Cerebellar cortex (tissue), 1 donor: ENCODE measurements at places on chromosomes 4 and X.

DNA sequence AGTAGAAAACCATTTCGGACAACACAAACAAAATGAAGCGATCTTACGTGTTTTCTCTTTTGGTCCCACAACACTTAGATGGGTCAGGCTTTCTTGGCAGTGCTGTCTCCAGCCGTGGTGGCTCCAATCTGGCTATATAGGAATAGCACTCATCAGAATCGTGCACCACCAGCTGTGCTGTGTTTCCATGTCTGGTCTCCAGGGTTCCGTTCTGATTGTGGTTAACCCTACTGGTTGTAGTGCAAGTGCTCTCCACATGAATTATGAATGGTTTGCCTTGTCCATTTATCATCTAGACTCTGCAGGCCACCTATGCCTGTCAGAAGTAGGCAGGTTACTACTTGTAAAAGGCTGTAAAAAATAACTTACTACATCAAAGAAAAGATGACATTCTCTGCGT is 536.3 kb downstream of the IQCM start:
- no peak for DNase-seq

GRCh38 chrX:8684201-8684965 is 47.6 kb downstream of the ANOS1 start:
- DNase-seq, result no peak

GRCh38 chr4:136457004-136457403 is 1075.3 kb downstream of the PCDH18 start:
- no peak for DNase-seq

GRCh38 chrX:44675362-44676024 is 132.8 kb upstream of the FUNDC1 start:
- DNase-seq, result peak; percentile 34

- DNase-seq, result no peak
Observed at GRCh38 chr4:17309567-17310268, 202.2 kb downstream of the QDPR start.

GRCh38 chr4:57147335-57148060 is 37.3 kb upstream of the IGFBP7 start:
- DNase-seq, result no peak

DNA sequence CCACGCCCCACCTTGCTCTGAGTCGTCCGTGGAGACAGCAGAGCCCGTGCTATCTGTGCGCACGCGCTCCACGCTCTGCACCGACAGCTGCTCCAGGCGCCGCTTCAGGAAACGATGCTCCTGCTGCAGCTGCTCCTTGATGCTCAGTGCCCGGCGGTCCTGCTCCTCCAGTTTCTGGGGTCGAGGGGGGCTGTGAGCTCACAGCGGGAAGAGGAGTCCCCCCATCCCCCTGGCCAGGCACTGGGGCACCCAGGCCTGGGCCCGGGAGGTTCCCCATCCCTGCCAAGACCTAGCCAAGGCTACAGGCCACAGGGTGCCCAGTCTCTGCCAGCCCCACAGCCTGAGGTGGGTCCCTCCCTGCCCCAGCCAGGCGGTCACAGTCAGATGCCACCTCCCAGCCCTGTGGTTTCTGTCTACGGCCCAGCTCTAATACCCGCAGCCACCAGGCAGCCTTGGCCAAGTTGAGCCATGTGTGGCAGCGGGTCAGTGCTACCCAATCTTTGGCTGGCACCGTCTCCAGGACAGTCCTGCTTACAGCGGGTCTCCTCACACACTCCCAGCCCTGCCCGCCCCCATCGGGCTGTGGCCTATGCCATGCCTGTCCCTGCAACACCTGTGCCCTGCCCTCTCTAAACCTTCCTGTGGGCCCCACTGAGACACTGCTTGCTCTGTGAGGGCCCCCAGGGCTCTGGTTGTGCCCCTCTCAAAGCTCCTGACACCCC is 9.3 kb upstream of the HAUS3 start:
- peak; percentile 38 for DNase-seq

GRCh38 chr4:36493251-36493650 is 211.8 kb downstream of the DTHD1 start:
- DNase-seq, result no peak

- peak; percentile 61 for DNase-seq
Observed at GRCh38 chr4:183256756-183257385, 63.2 kb downstream of the CLDN22 start.

DNA sequence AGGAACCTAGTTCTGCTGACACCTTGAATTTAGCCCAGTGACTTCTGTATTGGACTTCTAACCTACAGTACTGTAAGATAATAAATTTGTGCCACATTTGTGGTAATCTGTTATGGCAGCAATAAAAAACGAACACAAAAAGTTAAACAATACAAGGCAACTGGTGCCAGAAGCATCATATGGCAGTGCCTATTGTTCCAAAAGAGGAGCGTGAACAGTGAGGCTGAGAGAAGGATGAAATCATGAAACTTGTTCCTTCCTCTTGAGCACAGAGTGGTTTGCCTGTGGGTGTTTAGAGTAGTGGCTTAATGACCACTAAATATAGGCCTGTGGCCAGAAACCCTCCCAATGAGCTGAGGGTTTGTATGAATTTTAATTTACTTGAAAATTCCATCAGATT is 69.7 kb upstream of the PGRMC2 start:
- no peak for DNase-seq

DNA sequence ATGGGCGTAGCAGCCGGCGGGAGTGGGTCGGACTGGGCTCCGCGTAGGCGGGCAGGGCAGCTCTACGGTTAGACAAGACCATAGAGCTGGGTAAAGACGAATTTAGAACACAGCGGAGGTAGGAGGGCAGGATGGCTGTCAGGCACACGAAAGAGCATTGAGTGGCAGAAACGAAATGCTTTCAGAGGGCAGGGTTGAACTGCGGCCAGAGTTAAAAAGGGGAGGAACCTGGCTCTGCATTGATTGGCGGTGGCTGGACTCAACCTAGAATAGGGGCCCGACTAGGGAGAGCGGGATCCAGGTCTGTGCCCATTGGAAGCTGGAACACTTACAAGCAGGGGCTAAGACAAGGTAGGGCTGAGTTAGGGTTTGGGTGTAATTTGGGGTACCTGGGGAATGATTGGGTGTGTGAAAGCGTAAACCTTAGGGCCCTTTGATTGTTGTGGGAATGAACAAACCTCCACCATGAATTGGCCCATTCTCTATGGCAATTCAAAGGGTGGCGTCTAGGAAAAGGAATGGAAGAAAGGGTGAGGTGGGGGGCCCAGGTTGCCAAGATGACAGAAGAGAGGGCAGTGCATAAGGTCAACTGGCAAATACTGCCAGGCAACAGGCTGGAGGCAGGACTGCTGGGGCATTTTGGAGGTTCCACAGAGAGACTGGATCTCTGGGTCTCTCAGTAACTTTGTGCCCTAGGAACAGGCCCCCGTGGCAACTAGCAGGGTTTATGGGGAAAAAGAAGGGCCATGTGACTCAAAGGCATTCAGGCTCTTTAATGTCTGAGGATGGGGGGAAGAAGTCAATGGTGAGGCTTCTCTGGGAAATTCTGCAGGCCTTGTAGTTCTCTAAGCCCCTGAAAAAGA is 911 bp upstream of the ELK1 start:
- DNase-seq, result no peak

GRCh38 chrX:35104626-35105025 is 162.0 kb downstream of the FAM47B start:
- no peak for DNase-seq

DNA sequence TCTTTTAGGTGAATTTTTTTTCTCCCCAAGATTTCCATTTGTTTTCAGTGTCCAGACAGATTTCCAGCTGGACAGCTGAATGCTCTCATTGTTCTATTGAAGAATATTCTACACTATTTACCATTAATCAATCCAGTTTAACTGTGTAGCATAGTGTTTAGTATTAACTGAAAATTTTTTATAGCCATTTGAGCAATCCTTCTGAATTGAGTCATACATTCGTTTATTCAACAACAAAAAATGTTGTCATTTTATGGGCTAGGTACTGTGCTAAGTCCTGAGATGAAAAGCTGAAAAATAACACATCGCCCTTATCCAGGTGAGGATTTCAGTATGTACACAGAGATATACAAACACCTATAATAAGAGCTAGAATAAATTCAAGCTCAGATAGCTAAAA is 223.3 kb downstream of the COL25A1 start:
- no peak for DNase-seq

GRCh38 chrX:134006484-134007161 is 21.2 kb upstream of the GPC3 start:
- no peak for DNase-seq

DNA sequence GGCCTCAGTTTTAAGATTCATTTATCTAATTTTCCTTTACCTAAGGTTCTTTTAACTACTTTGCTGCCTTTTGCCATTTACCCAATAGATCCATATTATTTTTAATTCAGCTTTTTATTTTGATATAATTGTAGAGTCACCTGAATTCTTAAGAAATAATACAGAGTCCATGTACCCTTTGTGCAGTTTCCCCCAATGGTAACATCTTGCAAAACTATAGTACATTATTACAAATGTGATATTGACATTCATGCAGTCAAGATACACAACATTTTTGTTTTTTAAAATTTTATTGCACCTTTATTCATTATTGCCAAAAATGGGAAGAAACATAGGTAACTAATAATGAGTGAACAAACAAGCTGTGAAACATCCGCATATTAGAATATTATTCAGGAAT is 208.7 kb upstream of the WDFY3 start:
- no peak for DNase-seq

DNA sequence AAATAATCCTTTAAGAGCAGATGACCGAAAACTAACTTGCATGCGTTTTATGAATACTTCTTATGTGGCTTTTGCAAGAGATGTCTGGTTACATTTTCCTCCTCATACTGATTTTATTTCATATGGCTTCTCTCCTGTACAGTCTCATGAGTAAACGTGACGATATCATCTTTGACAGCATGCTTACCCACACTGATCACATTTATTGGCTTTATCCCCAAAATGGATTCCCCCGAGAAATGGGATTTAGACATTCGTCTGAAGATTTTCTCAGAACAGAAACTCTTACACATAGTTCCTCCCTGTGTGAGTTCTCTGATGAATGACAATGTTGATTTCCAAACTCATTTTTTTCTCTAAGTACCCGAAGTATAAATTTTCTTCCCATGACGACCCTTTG is 939.7 kb upstream of the LCORL start:
- DNase-seq, result no peak

GRCh38 chr4:89253311-89253710 is 54.3 kb downstream of the GPRIN3 start:
- DNase-seq, result no peak

GRCh38 chrX:153476666-153477363 is 6.4 kb upstream of the HAUS7 start:
- DNase-seq, result no peak
